CD8-positive, alpha-beta T cell (primary cell): ENCODE measurements at places on chromosomes 12 and 14.

GRCh38 chr12:25979563-25979962 is 21.1 kb downstream of the RASSF8 start:
- DNase-seq = no peak

DNA sequence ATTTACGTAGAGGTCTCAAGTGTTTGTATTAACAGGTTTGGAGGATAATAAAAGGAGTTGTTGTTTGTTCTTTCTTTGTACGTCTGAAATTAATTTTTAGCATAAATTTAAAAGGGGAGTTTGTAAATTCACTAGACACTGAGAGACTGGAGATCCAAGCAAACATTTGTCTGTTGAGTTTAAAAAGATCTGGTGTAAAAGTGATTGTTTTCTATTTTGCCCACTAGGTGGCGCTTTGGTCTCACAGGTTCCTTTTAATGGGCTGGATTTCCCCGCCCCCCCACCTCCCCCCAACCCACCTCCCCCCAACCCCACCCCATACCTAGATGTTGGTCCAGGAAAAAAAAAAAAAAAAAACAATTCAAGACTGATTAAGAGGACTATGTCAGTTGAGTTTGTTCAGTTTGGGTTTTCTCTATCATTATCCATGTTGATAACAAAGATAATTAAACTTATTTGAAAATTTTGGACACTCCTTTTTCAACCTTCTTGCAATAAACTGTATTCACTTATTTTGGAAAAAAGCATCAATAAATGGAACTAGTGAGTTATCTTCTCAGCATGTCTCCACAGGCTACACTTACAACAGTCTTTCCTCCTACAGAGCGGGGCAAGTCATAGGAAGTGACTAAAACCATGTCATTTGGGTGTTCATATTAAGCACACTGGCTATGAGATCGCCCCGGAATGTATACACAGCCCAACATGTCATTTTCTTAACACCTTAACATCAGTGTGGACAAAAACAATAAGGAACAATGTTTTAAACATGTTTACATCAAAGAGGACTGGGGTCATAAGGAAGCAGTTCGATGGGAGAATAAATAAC is 841.1 kb downstream of the NRXN3 start:
- DNase-seq = no peak

DNA sequence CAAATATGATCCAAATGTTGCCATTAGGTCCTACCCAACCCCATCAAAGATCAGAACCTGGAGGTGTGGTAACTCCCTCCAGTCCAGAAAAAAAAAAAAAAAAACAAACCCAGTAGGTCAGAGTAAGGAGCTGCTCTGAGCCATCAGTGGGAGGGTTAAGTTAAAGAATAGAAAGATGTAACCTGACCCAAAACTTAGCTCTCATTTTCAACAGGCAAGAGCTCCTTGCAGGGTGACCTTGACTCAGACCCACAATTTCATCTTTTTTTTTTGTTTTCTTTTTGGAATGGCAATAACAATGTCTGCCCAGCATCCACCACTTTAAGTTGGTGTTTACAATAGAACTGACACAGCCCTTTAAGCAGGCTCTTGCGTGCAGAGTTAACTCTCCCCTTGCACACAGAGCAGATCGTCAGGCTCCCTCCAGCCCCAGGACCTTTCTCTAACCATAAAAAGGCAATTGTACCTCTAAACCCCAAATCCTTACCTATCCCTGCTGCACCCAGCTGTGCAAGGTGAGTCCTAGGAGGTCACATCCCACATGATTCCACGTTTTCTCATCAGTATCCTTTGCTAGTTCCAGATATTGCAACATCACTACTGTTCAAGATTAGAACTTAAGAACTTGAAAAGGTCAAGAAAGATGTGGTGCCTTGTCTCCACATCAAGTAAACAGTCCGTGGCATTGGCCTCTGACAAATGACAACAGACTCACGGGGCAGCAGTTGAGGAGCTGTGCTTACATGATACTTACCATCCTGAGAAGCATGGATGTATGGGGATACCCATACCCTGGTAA is 178.6 kb upstream of the EEA1 start:
- no peak for DNase-seq

DNA sequence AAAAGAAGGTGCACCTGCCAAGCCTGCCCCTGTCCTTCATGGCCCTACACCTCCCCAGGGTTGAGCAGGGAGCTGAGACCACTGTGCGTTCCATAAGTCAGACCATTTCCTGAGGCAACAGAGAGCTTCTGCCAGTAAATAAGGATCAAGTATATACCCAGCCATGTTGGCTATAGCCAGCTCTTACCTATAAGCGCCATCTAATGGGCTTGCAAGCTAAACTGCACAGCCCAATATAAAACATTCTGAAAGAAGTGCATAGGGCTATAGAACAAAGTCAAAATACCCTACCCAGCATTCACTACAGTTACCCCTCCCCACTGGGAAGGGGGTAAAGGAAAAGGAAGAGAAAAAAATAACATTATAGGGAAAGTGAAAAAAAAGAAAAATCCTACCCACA is 59.3 kb upstream of the SCAF11 start:
- no peak for DNase-seq

GRCh38 chr12:75447691-75448393 is 32.7 kb upstream of the GLIPR1 start:
- no peak for DNase-seq

- DNase-seq = no peak
These were observed 473.4 kb upstream of the LMO3 start for GRCh38 chr12:17079251-17079909.

- DNase-seq = no peak
These were observed 8.5 kb downstream of the LRTM2 start for GRCh38 chr12:1828856-1829255.

- peak; percentile 78 for DNase-seq
These were observed 9.8 kb upstream of the HSP90AA1 start for GRCh38 chr14:102096569-102097188.

DNA sequence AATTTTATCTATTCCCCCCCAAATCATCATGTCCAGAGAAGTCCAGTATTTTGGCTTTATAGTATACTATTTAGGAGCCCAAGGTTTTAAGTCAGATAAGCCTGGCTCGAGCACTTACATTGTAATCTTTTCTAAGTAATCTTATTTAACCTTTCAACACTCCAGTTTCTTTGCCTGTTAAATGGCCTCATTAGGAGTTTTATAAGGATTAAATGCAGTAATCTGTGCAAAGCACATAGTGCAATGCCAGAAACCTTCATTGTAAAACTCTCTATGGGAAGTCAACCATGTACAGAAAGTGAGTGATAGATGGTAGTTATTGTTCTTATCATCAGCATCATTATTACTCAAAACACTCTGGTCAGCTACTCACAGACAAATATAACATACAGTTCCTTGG is 1330.4 kb downstream of the SLC16A7 start:
- DNase-seq = no peak

DNA sequence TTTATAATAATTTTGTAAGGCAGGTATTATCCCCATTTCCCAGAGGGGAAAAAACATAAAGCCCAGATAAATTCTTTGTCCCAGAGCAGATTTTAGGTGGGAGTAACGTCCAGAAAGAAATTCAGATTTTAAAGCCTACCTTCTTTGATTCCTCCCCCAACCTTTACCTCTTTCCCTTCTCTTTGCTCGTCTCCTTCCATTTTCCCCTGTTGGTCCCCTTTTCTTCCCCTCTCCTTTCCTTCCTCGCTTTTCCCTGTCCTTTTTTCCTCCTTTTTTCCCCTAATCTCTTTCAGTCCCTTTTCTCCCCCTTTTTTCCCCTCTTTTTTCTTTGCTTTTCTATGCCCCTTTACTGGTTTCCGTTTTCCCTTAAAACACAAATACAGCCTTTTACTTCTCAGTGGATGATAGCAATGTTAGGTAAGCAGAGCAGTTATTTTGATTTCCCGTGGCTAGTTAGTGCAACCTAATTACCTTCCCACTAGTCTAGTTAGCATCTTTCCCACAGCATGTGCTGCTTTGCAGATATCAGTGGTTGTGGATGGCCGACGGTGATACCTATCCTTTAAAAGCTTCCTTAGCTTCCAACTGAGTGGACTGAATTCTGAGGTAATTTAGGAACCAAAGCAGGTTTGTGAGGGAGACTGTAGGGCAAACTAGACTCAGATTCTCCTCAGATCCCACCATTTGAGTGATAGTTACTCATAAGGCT is 10.9 kb upstream of the AKAP6 start:
- no peak for DNase-seq

DNA sequence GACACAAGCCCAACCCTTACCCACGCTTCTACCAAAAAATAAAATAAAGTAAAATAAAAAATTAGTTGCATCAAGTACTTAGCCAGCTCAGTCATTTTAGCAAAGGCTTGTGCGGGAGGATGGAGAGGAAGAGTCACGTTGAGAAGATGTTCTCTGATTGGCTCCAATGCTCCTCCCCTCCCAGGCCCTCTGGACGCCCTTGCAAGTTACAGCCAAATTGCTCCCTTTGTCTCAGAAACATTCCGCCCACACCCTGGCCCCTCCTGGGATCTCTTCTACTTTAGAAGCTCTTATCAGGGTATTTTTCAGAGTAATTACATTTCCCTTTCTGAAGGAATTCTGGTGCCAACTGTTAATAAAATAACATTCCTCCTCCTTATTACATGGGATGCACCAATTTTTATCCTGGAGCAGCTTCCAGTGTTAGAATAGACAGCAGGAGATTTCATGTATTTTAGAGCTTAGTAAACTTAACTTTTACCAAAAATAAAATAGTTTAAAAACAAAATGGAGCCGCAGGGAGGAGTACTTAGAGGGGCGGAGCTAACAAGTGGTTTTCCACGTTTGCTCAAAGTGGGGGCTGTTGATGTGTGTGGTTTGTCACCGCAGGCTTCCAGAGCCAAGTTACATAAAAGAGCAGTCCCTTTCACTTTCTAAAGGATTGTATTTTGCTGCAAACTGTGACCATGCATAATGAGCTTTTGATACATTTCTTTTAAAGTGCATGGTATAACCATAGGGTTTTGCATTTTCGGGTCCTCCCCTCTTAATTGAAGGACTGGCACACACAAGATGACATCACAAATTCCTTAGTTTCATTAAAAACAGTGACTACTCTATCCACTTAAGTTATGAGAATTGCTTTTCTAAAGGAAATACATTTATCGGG is 71.7 kb upstream of the RAP1B start:
- peak; percentile 81 for DNase-seq

- DNase-seq = no peak
These were observed 173.2 kb downstream of the SUDS3 start for GRCh38 chr12:118549510-118549980.

DNA sequence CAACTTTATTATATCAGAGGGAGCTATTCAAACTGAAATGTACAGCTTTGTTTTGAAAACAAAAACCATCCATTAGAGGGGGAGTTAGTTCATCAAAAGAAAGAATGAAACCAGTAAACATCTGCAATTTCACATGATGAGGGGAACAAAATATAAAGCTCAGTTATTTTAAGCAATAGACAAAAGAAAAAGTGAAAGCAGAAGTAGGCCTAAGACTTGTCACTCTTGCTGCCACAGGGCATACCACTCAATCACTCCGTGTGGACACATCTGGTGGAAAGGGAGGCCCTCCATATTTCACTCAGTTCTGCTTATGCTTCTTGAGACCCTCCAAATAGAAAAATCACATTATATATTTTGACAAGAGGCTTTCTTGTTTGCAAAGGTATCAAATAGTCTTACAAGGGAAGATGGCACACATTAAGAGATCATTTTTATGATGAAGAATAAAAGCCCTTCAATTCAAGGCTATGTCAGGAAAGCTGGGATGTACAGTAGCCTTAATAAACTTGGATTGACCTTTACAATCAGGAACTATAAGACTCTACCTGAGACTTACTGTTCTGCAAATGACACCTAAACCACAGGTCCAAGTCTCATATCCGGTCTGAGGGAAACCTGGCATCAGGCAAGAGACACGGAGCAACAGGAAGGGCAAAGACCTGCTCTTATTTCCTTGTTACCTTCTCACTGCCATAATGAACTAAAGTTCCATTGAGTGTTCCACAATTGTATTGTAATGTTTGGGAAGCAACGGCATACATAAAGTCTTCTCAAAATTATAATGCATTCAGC is 222.5 kb upstream of the GRIP1 start:
- no peak for DNase-seq

- no peak for DNase-seq
These were observed 68.0 kb downstream of the PTPRR start for GRCh38 chr12:70852416-70853150.

DNA sequence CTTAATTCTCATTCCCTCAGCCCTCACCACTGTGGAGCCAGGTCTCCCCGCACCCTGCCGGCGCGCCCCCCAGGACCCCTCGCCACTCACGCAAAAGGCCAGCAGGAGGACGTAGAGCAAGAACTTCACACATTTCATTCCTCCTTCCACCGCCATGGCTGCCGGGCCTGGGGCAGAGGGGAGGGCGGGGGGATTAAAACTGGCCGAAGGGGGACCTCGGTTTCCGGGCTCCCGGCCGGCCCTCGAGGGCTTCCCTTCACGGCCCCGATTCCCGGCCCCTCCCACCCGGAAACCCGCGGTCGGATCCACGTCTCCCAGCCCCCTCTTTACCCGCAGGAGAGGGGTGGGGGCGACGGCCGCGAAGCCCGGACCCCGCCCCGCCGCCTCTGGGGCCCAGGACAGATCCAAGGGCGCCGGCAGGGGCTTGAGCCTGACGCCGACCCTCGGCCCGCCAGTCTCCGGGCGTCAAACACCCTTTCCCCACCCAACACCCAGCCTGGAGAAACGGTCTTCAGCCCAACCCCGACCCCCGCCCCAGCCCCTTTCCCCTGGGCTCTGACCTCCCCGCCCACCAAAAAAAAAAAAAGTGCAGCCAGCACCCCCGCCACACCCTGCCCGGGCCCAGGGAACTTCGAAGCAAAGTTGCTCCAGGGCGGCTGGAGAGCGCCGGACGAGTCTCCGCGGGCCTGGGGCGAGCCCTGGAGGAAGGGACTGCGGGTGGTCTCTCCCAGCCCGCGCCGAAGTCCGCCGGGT is 447 bp downstream of the CD63 start:
- DNase-seq = peak; percentile 20

DNA sequence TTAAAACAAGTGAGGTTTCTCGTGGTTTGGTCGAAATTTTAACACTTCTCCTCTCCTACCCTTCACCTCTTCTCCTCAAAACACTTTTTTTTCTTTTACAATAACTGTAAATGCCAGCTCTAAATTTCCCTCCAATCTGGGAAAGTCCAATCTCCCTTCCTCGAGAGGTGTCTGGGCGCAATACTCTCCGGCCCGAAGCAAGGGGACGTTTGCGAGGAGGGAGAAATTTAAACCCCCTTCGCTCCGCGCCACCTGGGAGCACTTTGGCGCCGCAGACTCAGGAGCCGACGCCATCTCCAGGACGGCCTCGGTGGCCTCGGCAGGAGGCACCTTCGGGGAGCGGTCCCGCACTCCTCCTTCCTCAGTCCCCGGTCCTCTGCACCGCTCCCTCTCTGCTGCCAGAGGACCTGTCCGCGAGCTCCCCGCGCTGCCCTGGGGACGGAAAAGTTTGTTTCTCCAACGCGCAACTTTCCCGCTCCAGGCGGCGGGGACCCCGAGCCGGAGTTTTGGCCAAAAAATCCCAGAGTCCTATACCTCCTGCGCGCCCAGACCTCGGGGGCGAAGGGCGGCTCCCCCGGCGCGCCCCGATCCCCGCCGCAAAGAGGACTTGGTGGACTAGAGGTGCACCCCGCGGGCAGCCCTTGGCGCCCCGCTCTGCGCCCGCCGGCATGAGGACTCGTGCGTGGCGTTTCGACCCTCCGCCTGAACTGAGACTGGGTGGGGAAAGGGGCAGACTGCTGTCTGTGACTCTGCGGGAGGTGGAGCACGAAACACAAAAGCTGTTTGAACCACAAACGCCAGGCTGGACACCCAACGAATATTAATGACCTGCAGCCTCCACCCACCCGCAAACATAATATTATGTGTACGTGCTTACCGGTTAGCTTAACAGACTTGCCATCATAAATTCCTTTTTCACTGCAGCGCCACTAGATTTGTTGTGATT is 95.2 kb upstream of the HMGA2 start:
- DNase-seq = no peak

- no peak for DNase-seq
These were observed 80.8 kb upstream of the REP15 start for GRCh38 chr12:27615331-27615891.
